ENCODE measurements at places on chromosomes 1 and 21. TPM values are rescaled to one million over a fixed set of nuclear protein-coding genes. Genes with fewer than 3 reads are reported as not detected.

Gene ETV3L
- not detected for total RNA-seq

Gene LINGO4
- total RNA-seq = not detected

GRCh38 chr1:32984455-32985171, 20.0 kb upstream of the RNF19B start:
- DNase-seq = no peak

- no peak for DNase-seq
Observed at GRCh38 chr1:227191607-227192006, 126.7 kb downstream of the CDC42BPA start.

DNA sequence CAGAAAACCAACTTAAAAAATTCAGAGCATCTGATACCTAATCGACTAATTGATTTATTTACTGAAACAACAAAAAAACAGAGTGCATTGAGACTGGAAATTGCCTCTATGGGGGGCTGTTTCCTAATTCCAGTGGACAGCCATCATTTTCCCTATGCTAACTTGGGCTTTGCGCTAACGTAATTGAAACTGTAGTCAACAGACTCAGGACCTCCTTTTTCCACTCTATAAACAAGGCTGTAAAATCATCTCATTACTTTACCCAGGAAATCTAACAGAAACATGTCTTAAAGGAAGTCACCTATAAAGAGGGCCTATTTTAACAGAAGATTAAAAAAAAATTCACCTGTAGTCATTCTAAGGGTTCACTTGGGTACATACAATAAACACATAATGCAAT, 2.1 kb downstream of the ERG start:
- no peak for DNase-seq

DNA sequence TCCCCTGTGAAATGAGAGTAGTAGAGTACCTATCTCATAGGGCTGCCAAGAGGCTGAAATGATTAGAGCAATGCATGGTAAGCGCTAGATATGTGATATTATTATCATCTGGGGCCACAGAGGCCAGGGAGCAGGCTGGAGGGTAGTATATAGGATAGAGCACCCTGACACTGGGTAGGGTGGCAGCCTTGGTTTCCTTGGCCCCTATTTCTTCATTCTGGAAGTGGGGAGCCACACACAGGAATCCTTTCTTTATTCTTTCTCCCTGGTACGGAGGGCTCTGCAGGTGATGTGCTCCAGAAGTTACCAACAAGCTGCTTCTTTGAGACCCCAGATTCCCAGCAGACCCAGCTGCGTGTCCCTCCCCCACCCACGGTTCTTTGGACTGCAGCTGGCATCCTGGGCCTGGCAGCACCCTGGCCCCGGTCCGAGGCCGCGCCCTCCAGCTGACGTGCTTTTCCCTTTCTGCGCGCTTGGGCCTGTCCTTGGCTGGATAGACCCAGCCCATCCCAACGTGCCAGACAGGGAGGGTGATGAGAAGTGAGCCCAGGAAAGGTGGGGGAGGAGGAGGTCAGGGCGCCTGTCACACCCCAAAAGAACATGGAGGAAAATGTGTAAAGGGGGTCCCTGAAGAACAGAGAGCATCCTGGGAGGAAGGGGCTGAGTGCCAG, 18.2 kb downstream of the INAVA start:
- no peak for DNase-seq

GRCh38 chr1:154379301-154379700, 25.8 kb upstream of the IL6R start:
- no peak for DNase-seq

Gene MARCKSL1
- total RNA-seq = 9.7 TPM

DNA sequence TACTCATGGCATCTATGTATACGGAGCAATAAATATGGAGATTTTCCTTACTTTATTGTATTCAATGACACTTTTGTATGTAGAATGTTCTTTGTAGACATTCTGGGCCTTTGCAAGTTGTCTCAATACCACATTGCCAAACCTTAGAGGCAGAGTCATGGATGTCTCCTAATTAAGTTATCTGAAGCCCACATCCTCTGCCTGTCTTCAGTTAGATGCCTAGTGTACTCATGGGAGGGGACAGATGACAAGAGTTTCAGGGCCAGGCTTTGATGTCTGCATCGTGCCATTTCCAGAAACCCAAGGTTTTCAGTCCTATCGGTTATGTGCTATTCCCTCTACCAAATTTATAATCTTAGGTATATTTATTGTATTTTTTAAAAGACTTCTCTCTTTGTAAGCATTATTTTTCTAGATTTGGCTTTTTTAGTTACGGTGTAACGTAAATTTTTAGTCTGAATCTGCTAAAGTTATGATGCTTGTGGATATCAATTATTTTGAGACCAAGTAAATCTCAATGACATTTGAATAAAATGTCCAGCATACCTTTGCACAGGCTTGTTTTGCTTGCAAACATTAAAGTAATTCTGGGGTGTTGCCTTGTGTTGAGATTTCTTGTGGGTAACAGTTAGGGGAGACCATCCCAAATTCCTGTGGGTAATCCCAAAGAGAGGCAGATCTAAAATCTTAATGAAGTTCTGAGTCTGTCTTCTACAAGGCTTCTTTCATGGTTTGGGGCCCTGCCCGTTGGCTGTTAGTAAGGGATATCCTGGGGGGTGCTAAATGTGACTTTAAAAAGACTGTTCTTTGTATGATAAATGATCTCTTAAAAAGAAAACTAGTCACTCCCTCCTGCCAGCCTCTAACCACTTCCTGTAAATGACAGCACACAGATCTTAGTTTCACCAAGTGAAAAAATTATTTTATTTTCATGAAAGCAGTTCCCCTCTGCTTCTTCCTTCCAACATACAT, 8.0 kb upstream of the MACF1 start:
- no peak for DNase-seq
